CD4-positive, alpha-beta T cell treated with Interferon gamma for 1 hour (primary cell): ENCODE measurements at places on chromosomes 7 and 10.

DNA sequence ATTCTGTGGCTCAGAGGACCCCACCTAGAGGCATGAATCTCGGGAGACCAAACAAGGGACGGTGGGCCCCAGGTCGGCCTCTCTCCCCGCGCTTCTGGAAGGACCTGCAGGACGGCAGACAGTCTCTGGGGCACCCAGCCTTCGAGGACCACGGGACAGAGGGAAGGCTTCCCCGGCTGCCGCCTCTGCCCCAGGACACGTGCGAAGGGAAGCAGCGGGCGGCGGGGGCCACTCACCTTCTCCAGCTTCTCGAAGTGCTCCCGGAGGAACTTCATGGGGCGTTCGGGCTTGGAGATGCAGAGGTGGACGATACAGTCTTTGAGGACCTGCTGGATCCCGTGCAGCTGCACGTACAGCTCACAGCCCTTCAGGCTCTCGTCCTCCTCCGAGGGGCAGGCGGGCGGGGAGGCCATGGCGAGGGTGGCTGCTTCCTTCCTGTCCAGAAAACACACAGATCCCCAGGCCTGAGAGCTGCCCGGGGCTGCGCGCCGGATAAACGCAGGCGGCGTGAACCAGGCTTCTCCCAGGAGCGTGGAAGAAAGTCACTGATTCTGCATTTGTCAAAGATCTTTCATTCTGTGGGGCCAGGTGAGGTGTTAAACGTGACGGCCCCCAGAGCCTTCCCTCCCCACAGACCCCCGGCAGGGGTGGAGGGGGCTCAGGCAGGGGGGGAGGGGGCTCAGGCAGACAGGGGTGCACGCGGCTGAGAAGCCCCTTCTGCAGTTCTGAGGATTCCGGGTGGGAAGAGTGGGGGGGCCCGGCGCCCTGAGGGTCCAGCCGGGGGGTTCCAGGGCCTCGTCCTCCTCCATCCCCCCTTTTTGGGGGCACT is 15.2 kb upstream of the DNAAF5 start:
- no peak for DNase-seq

GRCh38 chr7:155338632-155339320 is 41.1 kb downstream of the INSIG1 start:
- no peak for DNase-seq

GRCh38 chr7:17144322-17144721 is 154.1 kb upstream of the AHR start:
- DNase-seq = peak; percentile 57

- no peak for DNase-seq
Measured at GRCh38 chr7:105020926-105021325, 6.9 kb downstream of the KMT2E start.

- peak; percentile 65 for DNase-seq
Measured at GRCh38 chr10:121974535-121975294, at the start of gene NSMCE4A. NSMCE4A (minus strand) TSS chr10:121975217; CDS start chr10:121975165, 52 bp downstream.
